NCI-H446 (cell line): ENCODE measurements at places on chromosomes 12 and 14.

DNA sequence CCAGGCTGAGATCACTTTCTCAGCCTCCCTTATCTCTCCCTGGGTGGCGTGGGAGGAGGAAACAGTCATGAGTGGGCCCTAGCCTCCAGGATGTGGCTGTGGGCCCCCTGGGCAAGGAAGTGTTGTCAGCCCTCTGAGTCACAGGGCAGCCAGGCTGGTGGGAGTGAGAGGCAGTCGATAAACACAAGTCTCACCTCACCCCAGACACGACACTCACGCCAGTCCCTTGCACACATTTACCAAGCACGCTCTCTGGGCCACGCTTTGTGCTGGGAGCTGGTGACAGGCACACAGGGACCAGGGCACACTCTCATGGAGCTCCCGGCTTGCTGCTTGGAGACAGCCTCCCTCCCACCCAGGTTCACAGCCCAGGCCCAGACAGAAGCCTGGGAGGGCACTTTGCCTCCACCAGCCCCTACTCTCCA, 1.9 kb upstream of the KRT79 start:
- no peak for DNase-seq

- DNase-seq = no peak
Measured at GRCh38 chr12:74456431-74456830, 81.2 kb upstream of the ATXN7L3B start.

DNA sequence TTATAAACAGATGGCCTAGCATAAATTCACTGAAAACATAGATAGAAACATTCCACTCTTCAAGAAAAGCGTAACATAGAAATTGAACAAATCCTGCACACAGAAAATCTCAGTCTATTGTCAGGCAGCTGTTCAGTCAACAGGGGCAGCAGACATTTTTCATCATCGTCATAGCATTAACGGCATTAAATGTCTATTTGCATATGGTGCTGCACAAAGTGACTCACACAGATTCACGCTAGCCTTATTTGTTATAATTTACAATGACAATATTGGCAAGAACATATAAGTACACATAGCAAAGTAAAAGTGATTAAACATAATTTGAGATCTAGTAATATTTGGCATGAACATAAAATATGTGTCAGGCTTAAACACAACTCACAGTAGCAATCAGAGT, 95.7 kb downstream of the CEP128 start:
- DNase-seq = no peak

- no peak for DNase-seq
Measured at GRCh38 chr14:58813745-58814144, 176.0 kb downstream of the DACT1 start.

GRCh38 chr12:89636776-89637160, 71.9 kb downstream of the ATP2B1 start:
- no peak for DNase-seq

- DNase-seq = no peak
Measured at GRCh38 chr12:111791507-111791906, 24.8 kb downstream of the ALDH2 start.

- DNase-seq = no peak
Measured at GRCh38 chr14:74981462-74981782, 21.3 kb upstream of the EIF2B2 start.

DNA sequence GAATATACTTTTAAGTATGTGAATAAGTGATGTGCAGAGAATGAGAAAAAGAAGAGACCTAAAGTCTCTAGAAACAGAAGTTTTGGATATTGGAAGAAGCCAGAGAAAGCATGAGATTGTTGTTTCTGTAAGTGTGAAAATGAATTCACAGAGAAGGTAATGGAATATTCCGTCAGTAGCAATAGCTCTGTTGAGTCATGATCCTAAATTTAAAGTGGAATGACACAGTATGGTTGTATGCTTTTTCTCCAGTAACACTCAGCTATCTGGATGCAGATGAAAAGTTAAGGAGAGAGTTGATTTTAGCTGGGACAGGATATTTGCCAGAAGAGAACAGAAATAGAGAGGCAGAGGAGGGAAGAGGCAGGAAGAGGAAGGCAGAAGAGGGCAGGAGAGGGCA, 1166.3 kb downstream of the GALC start:
- DNase-seq = no peak

- DNase-seq = no peak
Measured at GRCh38 chr12:51814311-51815088, 34.0 kb downstream of the FIGNL2 start.

DNA sequence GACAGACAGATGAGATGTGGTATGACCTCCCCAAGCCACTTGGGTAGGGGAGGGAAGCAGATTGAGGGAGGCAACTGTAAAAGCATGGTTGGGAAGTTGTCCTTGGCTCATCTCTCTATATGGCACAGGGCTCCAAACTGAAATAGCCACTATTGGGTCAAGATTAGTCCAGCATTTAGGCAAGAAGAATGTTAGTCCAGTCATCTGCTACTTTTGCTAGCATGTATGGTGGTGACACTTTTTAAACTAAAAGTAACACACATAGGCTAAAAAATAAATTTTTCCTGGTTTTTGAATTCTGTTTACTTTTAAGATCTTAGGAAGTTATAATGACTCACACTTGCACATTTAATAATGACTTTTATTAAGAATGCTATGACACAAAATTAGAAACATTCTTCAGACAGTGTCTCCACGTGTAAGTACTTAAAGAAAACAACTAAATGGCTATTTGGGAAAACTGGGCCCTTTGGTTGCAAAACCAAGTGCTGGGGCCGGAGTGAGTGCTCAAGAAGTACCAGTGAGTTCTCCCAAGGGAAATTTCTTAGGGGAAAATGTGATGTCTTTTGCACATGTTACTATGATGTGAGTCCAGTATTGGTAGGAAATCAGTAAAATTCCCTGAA, 179.1 kb upstream of the HIF1A start:
- DNase-seq = no peak

- DNase-seq = peak; percentile 84
Measured at GRCh38 chr12:42958291-42958674, 368.7 kb upstream of the PRICKLE1 start.

- no peak for DNase-seq
Measured at GRCh38 chr12:128969480-128970055, 116.3 kb downstream of the GLT1D1 start.
